ENCODE measurements at places on chromosomes 3 and 15. TPM values are rescaled to one million over a fixed set of nuclear protein-coding genes. Genes with fewer than 3 reads are reported as not detected.

MAP2K5 gene
- 3.2 TPM for total RNA-seq

STAB1 gene
- total RNA-seq = 0.14 TPM

SI gene
- total RNA-seq = not detected

PPARG gene
- 14.7 TPM for total RNA-seq

PRRT3 gene
- total RNA-seq = 1.3 TPM

ACTRT3 gene
- total RNA-seq = 3.8 TPM

GOLGA6D gene
- not detected for total RNA-seq

GRCh38 chr3:56971816-56972215, 88.6 kb upstream of the SPATA12 start:
- no peak for DNase-seq

DNA sequence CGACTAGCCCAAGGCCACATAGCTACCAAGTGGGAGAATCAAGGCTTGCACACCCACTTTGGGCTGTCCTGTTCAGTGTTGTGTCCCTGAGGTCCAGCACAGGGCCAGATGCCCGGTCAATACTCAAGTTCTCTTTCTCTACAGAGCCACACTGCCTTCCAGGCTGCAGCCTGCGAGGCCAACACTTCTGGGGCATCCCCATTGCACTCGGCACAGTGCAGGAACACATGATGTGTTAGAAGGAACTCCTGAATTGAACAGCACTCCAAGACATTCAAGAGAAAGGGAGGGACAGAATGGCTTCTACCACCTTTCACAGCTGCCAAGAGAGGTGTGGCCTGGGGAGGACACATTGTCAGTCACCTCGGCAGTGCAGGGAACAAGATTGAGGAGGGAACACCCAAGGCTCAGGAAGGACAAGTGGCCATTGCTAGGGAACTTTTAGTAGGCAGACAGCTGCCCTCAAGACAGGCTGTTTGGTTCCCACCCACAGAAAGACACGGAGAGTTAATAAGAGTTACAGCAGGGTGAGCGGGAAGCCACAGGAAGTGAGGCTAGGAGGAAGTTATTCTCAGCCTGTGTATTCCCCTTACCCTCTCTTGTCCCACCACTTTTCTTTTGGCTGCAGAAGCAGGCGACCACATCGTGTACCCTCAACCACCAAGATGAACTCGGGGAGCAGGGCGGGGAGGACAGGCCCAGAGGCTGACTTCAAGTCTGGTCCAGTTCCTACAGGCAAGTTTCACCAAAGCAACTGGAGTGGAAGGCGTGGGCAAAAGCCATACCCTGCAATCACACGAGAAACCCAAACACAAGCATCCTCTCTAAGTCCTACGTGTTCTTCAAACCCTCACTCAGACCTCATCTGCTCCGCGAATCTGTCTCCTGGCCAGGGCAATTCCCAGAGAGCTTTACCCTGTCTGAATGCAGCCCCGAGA, 69.4 kb downstream of the SRGAP3 start:
- no peak for DNase-seq

DNA sequence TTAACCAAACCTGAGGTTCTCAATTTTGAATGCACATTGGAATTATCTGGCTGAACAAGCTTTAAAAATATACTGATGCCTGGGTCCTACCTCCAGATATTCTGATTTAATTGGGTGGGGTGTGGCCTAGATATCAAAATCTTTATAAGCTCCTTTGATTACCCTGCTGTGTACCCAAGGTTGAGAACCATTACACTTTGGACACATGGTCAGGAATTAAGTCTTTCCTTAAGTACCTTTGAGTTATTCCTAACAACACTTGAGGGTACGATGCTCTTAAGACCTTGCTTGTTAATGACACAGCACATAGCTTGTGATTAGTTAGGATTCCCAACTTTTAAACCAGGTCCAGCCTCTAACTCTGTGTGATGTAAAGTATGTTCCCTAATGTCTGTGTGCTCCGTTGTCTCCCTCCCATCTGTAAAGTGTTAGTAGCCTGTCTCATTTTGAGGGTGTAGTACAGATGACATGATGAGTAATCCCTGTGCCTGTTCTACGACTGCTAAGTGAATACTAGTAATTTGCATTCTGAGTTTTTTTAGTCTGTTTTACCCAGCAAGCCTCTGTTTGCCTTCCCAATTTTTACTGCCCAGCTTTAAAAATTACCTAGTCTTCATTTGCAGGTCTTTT, 154.9 kb downstream of the KLHL25 start:
- no peak for DNase-seq

DNA sequence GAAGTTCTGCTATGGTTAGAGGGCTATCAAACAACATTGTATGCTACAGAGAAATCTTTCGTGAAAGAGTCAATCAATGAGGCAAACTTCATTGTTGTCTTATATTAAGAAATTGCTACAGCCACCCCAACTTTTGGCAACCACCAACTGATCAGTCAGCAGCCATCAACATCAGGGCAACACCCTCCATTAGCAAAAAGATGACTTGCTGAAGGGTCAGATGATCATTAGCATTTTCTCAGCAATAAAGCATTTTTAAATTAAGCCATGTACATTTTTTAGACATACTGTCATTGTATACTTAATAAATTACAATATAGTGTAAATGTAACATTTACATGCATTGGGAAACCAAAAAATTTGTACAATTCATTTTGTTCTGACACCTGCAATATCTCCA, 53.1 kb downstream of the LYZL4 start:
- no peak for DNase-seq

- peak; percentile 16 for DNase-seq
Observed at GRCh38 chr3:46692566-46692990, 901 bp downstream of the ALS2CL start.

- no peak for DNase-seq
Observed at GRCh38 chr15:42143866-42144625, 12.4 kb downstream of the PLA2G4F start.

DNA sequence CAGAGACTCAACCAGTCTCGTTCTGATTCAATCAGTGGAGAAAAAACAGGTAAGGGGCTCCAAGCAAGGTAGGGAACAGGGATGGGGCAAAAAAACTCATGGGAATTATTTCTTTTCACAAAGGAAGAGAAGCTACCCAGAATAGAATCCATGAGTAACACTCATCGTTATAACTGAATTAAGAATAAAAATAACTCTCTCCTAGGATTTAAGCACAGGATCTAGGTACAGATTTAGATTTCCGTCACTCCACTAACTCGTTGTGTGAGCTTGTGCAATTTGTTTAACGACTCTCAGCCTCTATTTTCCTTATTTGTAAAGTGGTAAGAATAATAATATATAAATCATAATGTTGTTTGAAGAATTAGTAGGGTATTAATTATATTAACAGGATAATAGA, 68.6 kb downstream of the ADAMTS9 start:
- no peak for DNase-seq

DNA sequence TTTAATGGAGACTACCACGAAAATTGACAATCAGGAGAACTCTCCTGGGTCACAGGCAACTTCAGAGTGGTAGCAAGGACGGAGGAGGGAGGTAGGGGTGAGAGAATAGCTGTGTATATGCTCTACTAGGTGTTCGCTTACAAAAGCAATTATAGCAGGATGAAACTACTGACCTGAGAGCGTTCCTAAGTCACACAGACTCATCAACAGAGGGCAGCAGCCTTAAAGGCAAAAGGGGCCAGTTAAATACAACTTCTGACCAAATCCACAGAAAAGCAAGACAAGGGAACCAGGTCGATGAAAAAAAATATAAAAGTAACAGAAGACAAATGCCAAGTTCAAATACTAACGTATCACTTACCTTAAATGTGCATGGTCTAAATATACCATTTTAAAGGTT, 894.6 kb downstream of the PLOD2 start:
- DNase-seq = no peak

GRCh38 chr15:62119874-62120273, 45.2 kb downstream of the C2CD4B start:
- DNase-seq = no peak

GRCh38 chr3:40167958-40168357, 141.5 kb upstream of the EIF1B start:
- no peak for DNase-seq

DNA sequence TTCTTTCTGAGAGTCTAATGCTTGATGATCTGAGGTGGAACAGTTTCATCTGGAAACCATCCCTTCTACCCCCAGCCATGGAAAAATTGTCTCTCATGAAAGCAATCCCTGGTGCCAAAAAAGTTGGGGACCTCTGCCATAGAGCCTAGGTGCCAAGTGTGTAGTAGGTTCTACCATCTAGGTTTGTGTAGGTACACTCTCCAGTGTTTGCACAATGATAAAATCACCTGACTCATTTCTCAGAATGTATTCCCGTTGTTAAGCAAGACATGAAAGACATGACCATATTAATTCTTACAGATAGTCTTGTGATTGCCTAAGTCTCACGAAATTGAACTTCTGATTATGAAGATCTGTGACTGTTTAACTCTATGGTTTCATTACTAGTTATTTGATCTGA, 68.6 kb downstream of the KAT2B start:
- DNase-seq = no peak

GRCh38 chr15:30065025-30065801, 17.5 kb upstream of the GOLGA8J start:
- peak; percentile 91 for DNase-seq

GRCh38 chr15:62337934-62338333, 172.8 kb upstream of the C2CD4B start:
- DNase-seq = no peak

- no peak for DNase-seq
Observed at GRCh38 chr3:78176869-78177268, 1137.0 kb downstream of the ROBO2 start.

DNA sequence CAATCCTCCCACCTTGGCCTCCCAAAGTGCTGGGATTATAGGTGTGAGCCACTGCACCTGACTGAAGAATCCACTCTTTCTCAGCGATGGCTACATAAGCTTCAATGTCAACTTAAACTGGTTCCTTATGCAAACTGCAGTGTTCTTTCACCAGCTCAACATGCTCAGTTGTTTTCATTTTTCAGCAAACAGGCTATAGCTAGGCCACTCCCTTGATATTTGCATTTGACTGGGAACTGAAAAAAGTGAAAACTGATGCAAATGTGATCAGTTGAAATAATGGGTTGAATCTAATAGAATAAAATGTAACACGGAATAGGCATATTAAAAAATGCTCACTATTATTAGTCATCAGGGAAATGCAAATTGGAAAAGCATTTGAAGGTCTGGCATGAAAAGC, 74.2 kb upstream of the GCNT3 start:
- no peak for DNase-seq

DNA sequence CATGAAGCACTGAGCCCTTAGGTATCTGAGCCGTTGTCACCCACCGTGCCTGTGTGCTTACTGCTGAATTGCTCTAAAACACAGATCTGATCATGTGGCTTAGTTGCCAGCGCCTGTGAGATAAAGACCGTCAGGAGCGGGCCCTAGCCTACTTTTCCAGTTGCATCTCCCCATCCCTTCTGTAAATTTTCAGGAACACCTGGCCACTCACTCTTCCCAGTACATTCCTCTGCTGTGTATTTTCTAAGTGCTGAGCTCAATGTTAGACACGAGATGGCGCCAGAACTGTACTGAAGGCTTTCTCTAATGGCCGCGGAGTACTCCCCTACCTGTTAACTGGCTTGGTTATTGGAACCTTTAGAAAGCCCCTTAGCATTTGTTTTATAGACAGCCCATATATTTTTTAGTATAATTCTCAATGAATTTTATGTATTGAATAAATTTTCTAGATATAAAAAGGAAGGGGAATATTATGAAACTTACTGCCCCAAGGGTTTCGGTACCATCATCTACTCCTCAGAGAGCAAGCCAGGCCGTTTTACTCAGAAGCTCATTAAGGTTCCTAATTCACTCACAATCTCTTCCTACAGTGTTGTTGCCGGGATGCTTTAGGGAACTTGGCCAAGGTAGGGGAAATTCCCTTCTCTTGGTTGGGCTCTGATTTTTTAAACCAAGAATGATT, 16.7 kb upstream of the WNT7A start:
- peak; percentile 10 for DNase-seq

DNA sequence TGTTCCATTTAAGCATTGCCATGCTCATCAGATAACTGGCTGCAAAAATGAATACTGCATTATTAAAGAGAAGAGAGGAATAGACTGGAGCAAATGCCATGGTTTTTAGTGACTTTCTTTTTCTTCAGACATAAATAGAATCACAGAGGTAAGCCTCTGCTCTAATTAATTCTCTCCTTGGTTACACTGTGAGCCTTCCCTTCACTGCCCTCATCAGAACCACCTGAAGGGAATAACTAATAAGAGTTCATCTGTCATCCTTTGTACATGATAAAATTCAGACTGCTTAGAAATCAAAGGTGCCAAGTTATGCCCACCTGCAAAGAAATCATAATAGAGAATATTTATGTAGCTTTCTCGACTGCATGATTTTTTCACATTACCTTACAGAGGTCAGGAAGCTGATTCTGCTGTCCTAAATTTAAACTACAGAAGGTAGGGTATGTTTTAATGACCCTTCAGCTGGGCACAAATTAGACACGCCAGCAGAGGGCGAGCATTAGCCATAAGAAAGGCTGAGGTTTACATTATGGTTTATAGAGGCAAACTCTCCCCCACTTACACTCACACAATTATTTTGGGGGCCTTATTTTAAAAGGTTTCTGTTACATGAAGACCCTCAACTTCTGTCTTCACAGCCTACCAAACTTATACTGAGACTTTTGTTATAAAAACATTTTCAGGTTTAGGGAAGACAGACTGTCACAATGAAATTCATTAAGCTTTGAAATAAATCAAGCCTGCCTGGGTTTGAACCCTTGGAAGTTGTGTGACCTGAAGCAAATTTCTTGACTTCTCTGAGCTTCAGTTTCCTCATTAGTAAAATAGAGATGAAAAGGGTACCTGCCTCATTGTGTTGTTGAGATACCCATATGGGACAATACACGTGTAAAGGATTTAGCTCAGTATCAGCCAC, 15.3 kb upstream of the UNC13C start:
- DNase-seq = no peak

All from epithelial cell of proximal tubule (primary cell).